Natural killer cell treated with Interleukin-12 subunit alpha and Interleukin-12 subunit beta and Interleukin-15 and Interleukin-18, amount 100 ng/mL, for 72 hours (primary cell): ENCODE measurements at places on chromosomes 6 and 20. TPM values are rescaled to one million over a fixed set of nuclear protein-coding genes. Genes with fewer than 3 reads are reported as not detected.

DNA sequence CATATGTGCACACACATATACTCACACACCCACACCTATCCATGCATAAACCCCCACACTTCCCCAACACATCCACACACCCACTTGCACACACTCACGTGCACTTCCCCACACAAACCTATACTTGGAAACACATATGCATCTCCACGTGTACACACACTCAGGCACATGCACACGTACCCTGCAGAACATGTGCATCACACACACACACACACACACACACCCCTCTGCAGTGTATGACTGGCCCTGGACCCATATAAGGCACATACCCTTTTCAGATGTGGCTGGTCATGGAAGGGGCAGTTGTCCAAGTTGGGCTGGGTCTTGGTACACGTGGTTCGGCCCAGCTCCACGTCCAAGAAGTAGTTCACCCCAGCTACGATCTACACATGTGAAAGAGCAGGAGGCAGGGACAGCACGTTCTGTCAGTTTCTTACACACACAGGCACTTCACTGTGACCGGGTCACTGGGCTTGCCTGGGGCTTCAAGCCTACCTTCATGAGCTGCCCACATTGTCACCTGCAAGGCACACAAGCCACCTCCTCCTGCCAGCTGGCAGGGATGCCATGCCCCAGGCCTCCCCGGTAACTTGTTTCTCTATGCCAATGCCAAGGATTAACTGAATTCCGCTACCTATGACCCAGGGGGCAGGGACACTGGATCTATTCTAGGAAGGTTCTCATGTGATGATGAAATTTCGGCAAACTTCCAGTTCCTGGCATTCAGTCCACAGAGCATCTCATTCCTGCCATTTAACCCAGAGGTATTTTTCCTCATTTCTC is 2.6 kb downstream of the CST3 start:
- H3K36me3 ChIP-seq: no peaks in the 10 kb centered on the region
- no peaks in the 10 kb centered on the region for H3K27me3 ChIP-seq
- peaks cover 16% of the 10 kb centered on the region for H3K4me1 ChIP-seq
- no peak for DNase-seq
- no peak overlapping the region for H3K4me3 ChIP-seq
- H3K27ac ChIP-seq: no peak overlapping the region

DNA sequence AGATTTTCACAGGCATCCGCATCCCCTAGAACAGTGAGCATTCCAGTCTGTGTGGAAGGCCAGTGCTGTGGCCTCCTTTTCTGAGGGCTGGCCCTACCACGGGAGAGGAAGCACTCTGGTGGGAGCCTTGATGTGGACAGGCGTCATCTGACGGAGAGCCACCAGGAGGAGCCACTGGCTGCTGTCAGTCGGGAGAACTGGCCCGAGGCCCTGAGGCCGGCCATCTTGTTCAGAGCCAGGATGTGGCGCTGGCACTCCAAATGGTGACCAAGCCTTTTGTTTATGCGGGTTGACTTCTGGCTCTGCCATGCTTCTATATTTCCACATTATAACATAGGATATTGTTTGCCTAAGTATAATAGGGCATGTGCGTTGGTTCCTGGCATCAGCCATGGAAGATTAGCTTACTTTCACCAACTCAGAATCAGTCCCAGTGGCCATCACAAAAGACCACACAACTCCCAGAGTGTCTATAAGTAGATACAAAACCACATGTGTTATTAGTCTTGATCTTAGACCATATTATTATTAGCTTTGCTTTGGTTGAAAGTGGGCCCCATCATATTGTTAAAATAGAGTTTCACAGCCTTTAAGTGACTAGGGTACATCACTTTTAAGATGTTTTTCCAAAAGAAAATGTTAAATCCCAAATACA is 273.9 kb upstream of the TAB2 start:
- peaks cover 15% of the 10 kb centered on the region for H3K4me1 ChIP-seq
- DNase-seq: no peak
- H3K36me3 ChIP-seq: no peaks in the 10 kb centered on the region
- no peaks in the 10 kb centered on the region for H3K27me3 ChIP-seq

DNA sequence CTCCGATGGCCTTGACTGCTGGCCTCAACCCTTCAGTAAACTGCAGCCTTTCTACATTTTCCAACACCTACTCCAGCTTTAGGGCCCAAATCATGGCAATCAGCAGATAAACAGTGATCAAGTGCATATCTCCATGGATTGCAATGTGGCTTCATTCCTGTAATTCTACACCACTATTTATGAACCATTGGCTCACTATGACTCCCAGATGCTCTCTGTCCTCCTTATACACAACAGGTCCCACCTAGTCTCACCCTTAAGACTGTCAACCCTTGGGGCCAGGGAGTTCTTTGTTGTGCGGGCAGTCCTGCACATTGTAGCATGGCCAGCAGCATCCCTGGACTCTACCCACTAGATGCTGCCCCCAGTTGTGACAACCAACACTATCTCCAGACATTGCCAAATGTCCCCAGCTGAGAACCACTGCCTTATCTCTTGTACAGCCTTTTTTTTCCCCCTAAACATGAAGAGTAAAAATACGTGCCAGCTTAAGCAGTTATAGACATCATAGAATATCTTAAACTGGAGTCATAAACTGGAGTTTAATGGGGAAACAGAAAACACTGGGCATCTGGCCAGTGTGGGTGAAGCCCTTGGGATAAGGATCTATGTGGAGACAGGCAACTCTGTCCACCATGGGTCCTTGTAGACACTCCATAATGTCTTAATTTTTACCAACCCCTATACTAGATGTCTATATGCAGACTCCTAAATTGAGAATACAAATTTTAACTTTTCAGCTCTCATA is 21.1 kb downstream of the MRPL14 start:
- H3K36me3 ChIP-seq: no peaks in the 10 kb centered on the region
- no peaks in the 10 kb centered on the region for H3K27me3 ChIP-seq
- no peak overlapping the region for H3K4me3 ChIP-seq
- H3K4me1 ChIP-seq: peaks cover 22% of the 10 kb centered on the region

GRCh38 chr6:128478230-128479047 is 42.0 kb downstream of the PTPRK start:
- peak overlapping the region; percentile 64 for H3K4me3 ChIP-seq
- H3K27ac ChIP-seq: no peak overlapping the region
- H3K36me3 ChIP-seq: no peaks in the 10 kb centered on the region
- no peak for DNase-seq

DNA sequence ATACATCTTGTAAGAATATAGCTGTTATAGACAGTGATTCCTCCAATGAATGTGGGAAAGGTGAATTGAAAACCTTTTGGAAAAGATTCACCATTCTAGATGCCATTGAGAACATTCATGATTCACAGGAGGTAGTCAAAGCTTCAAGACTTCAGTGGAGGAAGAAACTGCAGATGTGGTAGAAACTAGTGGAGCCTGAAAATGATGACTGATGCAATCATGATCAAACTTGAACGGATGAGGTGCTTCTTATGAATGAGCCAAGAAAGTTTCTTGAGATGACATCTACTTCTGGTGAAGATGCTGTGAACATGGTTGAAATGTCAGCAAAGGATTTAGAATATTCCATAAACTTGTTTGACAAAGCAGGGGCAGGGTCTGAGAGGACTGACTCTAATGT is 66.7 kb upstream of the C6orf118 start:
- no peak overlapping the region for H3K4me3 ChIP-seq
- DNase-seq: no peak
- H3K27ac ChIP-seq: no peak overlapping the region
- no peaks in the 10 kb centered on the region for H3K4me1 ChIP-seq

GRCh38 chr6:85066266-85066665 is 301.9 kb upstream of the TBX18 start:
- DNase-seq: no peak
- no peak overlapping the region for H3K27ac ChIP-seq
- H3K36me3 ChIP-seq: peaks cover 6% of the 10 kb centered on the region
- H3K4me3 ChIP-seq: no peak overlapping the region
- no peaks in the 10 kb centered on the region for H3K4me1 ChIP-seq

GRCh38 chr20:45341939-45342854 is 6.0 kb downstream of the SDC4 start:
- no peak for DNase-seq
- H3K4me1 ChIP-seq: peaks cover 24% of the 10 kb centered on the region
- no peak overlapping the region for H3K4me3 ChIP-seq
- H3K36me3 ChIP-seq: no peaks in the 10 kb centered on the region
- no peaks in the 10 kb centered on the region for H3K27me3 ChIP-seq

DNA sequence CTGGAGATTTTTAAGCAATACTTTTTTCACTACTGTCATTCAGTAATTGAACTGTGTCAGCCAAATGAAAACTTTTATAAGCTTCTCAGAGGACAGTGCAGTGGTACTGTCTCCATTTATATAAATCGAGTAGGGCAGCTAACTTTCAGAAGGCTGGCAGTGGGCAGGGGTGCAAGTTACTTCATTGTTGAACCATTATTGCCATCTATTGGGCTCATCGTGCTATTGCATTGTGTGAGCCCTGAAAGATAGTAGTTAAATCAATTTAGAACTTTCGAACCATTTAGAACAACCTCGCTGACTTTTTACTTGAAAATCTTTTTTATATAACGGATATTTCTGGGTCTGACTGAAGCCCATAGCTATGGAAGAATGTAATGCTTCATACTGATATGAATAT is 347.8 kb upstream of the PLCB4 start:
- no peaks in the 10 kb centered on the region for H3K27me3 ChIP-seq
- H3K4me3 ChIP-seq: no peak overlapping the region
- DNase-seq: no peak

DNA sequence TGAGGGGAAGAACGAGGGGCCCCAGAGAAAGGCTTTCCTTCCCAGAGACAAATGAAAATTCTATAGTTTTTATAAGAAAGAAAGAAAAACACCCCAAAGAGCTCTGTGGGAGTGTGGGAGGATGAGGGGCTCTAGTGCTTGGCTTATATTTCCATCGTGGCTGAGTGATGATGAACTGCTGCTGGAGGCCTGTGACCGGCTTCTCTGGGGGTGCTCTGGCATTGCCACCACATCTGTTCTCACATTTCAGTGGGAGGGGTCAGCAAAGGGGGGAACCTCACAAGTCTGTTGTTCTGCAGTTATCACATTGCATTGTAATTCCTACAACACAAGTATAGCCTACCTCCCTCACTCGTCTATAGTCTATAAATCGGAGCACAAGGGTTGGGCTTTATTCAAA is 67.6 kb upstream of the BACH2 start:
- H3K4me3 ChIP-seq: no peak overlapping the region
- DNase-seq: no peak
- no peaks in the 10 kb centered on the region for H3K36me3 ChIP-seq

DNA sequence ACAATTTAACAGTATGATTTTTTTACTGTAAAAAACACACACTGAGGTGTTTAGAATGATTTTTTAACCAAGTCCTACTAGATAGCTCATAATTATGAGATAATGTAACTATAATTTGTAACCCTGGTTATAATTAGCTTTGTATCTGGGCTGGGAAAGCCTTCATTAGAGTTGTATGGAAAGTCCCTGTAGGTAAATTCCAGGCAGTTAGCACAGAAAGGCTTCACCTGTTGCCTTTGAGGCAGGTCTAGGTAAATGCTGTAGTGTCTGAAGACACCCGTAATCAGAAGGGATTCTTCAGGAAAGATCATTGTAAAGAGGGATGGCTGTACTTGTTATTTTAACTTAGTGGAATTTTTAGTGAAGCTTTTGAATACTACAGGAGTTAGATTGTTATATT is 1.9 kb downstream of the TMEM200A start:
- peaks cover 6% of the 10 kb centered on the region for H3K4me1 ChIP-seq
- H3K27me3 ChIP-seq: peaks cover 46% of the 10 kb centered on the region
- H3K4me3 ChIP-seq: no peak overlapping the region
- H3K36me3 ChIP-seq: no peaks in the 10 kb centered on the region
- DNase-seq: no peak
- H3K27ac ChIP-seq: no peak overlapping the region

- H3K36me3 ChIP-seq: no peaks in the 10 kb centered on the region
- DNase-seq: no peak
- no peaks in the 10 kb centered on the region for H3K4me1 ChIP-seq
- no peak overlapping the region for H3K4me3 ChIP-seq
- no peak overlapping the region for H3K27ac ChIP-seq
- peaks cover 52% of the 10 kb centered on the region for H3K27me3 ChIP-seq
Observed at GRCh38 chr6:39599341-39599740, 125.9 kb downstream of the KIF6 start.

- H3K36me3 ChIP-seq: no peaks in the 10 kb centered on the region
- H3K4me1 ChIP-seq: peaks cover 4% of the 10 kb centered on the region
- DNase-seq: no peak
Observed at GRCh38 chr6:165986914-165987482, 180.7 kb downstream of the TBXT start.

DNA sequence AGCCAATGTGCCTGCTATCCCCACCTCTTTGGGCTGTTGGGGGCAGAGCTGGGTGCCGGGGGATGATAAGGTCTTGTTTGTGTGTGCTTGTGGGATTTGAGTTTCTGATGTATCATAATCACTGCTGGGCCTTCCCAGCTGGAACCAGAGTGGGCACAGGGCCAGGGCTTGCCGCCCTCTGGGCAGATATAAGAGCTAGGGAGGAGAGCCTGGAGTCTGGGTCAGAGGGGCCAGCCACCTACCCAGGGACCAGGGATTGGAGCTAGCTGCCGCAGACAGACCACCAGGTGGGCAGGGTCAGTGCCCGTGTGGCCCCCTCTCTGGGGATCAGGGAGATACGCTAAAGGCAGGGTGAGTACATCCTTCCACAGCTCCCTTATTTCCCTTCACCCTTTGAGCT is 3.1 kb upstream of the TLDC2 start:
- DNase-seq: no peak
- H3K27ac ChIP-seq: no peak overlapping the region
- H3K36me3 ChIP-seq: no peaks in the 10 kb centered on the region

GRCh38 chr20:58103961-58104360 is 124.5 kb downstream of the ANKRD60 start:
- H3K4me3 ChIP-seq: no peak overlapping the region
- no peak for DNase-seq
- H3K36me3 ChIP-seq: no peaks in the 10 kb centered on the region
- H3K27me3 ChIP-seq: peaks cover 16% of the 10 kb centered on the region
- no peaks in the 10 kb centered on the region for H3K4me1 ChIP-seq
- H3K27ac ChIP-seq: no peak overlapping the region

DNA sequence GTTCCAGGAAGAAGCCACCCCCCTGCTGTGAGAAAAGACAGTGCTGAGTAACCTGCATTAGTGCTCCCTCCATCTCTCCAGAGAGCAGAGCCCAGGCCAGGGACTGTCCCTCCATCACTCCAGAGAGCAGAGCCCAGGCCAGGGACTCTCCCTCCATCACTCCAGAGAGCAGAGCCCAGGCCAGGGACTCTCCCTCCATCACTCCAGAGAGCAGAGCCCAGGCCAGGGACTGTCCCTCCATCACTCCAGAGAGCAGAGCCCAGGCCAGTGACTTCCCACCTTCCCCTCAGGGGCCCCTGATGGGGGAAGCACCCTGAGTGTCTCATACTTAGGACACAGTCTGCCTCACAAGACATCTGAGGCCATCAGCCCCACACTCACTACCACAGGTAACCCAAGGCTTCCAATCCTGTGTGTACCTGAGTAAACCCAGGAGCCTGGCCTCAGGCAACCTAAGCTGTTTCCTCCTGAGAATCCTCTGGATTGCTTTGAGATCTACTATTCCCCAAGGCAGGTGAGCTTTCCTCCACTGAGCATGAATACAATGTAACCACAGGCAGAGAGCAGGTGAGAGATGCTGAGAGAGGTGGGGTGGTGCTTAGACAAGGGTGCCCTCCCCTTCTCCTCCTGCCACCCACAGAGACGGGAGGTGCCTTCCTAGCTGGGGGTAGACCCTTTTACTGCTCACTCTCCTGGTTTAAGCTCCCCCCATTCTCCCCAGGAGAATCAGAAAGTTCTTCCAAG is 4.9 kb downstream of the TBXT start:
- H3K4me3 ChIP-seq: no peak overlapping the region
- H3K27ac ChIP-seq: no peak overlapping the region
- no peaks in the 10 kb centered on the region for H3K36me3 ChIP-seq
- H3K27me3 ChIP-seq: peaks cover 31% of the 10 kb centered on the region

KCTD20 gene
- total RNA-seq: 61.4 TPM

MAP3K7 gene
- total RNA-seq: 25.2 TPM

BANF2 gene
- total RNA-seq: not detected

ID1 gene
- 0.52 TPM for total RNA-seq

LST1 gene
- total RNA-seq: 15.5 TPM

TREM2 gene
- not detected for total RNA-seq
